ENCODE measurements at places on chromosomes 6 and 20.

DNA sequence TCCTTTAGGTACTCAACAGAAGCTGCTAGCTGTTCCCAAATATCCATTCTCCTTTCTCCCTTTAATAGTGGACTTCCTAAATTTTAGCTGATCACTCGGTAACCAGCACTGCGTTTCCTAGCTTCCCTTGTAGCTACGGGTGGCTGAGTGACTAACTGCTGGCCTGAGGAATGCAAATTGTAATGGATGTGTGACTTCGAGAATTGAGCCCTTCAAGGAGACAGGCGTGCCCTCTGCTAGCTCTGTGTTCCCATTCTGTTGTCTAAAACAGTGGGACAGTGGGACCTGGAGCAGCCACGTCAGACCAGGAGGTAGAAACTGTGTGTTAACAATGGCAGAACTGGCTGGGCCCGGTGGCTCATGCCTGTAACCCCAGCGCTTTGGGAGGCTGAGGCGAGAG lies 56.5 kb downstream of the SCML4 start:
- no peak for DNase-seq

DNA sequence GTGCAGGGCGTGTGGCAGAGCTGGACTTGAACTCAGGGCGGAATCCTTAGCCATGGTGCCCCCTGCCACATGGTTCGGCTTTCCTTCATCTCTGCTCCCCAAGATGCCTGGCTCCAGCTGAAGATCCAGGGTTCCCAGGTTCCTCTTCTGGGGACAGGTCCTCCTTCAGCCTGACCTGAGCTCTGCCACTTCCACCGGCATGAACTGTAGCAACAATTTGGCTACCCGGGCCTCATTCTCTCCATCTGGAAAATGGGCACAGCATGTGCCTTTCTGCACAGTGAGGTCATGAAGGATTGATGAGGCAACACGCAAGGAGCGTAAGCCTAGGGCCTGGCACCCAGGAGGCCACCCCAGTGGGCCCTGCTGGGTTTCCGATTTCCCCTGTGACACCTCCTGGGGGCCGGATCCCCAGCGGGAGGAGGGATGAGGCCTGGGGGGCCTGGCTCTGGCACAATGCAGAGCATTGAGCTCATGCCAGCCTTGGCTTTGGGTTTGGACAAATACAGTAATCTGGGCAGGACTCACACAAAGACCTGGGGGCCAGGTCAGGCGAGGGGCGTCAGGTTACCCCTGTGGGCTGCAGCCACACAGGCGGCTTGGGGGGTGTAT lies 74.0 kb downstream of the CEBPB start:
- DNase-seq, result no peak

GRCh38 chr20:33377366-33377765 lies 24.0 kb downstream of the CDK5RAP1 start:
- DNase-seq, result no peak

- no peak for DNase-seq
These were observed 102.6 kb upstream of the DUSP22 start for GRCh38 chr6:189676-190075.

DNA sequence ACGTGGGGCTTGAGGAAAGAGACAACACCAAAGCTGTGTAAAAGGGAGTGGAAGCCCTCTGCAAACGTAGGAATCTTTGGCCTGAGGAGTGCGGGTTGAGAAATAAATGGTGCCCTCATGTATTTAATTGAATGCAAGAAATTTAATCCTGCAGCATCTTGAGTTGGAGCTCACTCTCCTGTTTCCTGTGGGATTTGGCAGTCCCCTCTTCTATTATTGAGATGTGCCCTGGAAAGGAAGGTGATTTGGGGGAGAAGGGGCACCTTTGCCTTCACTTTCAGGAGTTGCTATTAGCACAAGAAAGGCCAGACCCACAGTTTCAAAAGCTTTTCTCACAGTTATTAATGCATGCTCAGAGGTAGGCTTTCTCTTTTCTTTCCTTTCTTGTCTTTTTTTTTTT lies 201.4 kb upstream of the HDDC2 start:
- DNase-seq, result no peak

DNA sequence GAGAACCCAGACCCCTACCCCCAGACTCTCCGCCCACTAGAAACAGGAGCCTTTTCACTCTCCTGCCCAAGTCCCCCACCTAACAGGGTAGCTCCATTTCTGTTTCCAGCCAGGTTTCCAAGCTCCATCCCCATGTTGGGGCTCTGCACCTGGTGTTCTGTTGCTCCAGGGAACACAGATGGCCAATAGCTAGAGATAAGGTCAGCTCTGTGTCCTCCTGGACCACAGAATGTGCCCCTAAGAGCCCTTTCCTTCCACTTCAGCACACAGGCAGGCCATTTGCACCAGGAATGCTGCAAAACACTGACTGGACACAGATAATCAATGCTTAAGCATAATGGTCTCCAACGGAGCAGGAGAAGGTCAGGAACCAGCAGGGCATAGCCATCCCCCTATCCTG lies 159.4 kb downstream of the QRSL1 start:
- no peak for DNase-seq

GRCh38 chr6:14513496-14514393 lies 396.2 kb downstream of the CD83 start:
- no peak for DNase-seq
